ENCODE measurements at places on chromosomes 11 and 22.
A peak's percentile ranks its signal among the peaks of the same experiment; 100 is the strongest.

GRCh38 chr22:49367041-49367697 is 460.5 kb downstream of the BRD1 start:
- no peak for DNase-seq

- DNase-seq = no peak
Measured at GRCh38 chr11:110071197-110071596, 22.0 kb upstream of the ZC3H12C start.

- DNase-seq = no peak
Measured at GRCh38 chr11:28017816-28018215, 90.1 kb downstream of the KIF18A start.

- no peak for DNase-seq
Measured at GRCh38 chr22:16793831-16794230, 31.4 kb downstream of the XKR3 start.

DNA sequence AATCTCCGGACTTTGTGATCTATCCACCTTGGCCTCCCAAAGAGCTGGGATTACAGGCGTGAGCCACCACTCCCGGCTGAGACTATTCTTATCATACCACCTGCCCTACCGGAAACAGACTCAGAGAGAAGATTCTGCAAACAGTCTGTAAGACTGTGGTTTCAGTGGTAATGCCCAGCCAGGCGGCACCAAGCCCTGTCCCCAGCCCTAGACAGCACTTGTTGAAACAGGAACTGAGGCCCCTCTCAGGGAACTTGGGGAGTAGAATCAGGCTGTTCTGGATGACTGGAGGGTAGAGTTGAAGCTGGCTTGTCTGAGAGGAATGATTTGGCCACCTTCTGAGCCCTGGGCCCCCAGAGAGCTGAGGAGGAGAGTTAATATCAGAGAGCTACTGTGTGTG is 1.3 kb upstream of the INSC start:
- DNase-seq = peak; percentile 3

DNA sequence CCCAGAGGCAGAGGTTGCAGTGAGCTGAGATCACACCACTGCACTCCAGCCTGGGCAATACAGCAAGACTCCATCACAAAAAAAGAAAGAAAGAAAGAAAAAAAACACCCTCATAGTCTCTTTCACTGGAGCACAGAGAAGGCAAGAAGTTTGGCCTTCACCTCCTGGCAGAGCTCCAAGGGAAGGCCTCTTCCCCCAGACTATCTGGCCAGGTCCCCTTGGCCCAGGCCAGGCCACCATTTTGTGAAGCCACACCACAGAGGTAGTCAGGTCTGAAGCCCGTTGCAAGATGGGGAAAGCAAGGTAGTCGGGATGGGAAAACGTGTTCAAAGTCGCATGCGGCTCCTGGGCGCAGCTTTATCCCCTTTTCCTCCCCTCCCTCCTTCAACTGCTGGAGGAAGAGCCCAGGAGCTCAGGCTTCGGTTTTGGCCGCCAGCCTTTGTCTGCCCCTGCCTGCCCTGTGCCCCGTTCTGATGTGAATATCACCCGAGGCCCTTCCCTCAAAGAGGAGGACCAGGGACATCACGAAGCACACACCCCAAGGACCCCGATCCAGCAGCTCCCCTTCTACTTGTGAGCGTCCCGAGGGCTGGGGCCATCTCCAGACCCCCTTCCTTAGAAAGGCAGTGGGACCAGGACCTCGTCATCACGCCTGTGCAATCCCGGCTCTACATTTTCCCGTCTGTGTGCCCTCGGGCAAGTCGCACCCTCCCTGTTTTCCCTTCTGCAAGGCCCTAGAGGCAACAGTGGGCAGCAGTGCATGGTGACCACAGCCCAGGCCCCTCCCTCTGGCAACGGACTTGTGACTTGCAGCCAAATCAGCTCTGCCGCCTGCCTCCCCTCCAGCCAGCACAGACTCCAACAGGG is 17.7 kb downstream of the CABP7 start:
- no peak for DNase-seq

DNA sequence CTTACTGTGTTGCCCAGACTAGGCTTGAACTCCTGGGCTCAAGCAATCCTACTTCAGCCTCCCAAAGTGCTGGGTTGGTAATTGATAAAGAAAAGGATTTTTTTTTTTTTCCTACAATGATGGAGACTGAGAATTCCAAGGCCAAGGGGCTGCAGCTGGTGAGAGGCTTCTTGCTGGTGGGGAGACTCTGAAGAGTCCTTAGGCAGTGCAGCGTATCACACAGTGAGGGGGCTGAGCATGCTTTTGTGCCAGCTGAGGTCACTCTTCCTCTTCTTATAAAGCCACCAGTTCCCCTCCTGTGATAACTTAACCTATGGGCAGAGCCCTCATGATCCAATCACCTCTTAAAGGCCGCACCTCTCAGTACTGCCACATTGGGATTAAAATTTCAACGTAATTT is 28.2 kb upstream of the CCDC81 start:
- no peak for DNase-seq
